ENCODE measurements at places on chromosomes 16 and 17.

DNA sequence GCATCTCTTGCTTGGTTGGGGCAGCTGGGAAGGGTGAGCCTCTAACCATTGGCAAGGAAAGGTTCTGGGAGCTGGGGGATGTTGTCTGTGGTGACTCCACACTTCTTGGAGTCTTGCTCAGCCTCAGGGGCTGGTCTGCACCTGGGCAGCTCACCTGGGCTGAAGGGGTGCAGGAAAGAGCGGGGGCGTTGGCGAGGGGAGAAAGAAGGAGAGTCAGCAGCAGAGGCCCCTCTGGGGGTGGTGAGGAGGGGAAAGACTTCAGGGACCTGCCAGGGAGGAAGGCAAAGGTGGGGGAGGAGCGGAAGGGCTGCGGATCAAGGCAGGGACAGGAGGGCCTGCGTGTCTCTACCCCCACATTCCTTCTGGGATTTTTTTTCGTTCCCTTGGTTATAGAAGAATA, 47.7 kb downstream of the CCDC42 start:
- DNase-seq, result no peak

DNA sequence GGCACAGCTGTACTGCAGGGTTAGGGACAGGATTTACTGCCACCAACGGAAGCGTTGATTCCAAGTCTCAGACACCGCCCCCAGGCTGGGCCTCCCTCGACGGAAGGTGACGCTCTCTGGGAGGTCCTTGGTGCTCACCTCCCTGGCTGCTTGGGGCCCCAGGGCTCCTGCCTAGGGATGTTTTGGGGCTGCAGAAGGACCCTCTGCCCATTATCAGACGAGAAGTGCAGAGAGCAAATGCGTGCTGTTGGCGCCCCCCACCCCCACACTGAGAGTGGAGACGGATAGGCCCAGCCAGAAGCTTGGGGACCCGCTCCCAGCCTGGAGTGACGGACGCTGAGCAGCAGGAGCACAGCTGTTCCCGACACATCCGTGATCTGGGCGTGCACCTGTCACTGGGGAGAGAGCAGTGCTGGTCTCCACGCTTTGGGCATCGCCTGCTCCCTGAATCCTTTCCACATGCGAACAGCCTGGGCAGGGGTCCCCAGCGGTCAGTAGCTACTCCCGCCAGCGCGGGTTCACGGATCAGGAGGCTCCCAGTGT, 5.1 kb upstream of the SOX8 start:
- no peak for DNase-seq

DNA sequence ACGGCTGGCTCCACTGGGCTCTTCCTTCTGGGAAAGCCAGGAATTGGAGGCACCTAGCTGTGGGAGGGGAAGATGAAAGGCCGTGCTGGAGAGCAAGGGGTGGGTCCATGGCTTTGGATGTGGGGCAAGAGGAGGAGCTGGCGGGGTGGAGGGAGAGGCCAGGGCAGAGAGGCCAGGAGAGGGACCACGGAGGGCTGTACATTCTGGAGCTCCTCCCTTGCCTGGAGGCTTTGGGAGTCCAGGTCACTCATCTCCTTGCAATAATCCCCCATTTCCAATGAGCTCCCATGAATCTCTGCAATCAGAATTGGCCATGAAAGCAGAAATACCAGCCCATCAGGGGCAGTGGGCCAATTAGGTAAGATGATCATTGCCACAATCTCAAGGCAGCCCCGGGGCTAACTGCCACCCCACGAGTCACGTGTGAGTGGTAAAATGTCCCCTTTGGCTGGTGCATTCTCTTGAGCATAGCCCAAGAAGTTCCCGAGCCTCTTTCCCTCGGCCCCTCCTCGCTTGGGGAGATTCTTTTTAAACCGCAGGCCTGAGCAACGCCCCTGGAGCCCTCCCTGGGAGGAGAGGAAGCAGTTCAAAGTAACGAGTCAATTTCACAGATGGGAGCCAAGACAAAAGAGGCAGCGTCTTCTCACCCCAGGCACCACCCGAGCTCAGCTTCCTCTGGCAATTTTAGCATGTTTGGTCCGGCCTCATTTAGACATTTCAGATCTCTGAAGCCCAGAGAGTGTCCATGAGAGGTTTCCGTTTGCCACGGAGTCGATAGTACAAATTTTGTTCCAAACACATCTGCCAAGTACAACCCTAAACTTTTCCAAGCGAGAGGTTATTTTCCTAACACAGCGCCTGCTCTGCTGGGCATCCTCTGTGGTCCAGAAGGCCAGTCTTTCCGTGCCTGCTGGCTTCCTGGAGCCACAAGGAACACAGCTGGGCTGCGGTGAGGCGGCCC, 13.4 kb downstream of the RTN4RL1 start:
- peak; percentile 61 for DNase-seq

DNA sequence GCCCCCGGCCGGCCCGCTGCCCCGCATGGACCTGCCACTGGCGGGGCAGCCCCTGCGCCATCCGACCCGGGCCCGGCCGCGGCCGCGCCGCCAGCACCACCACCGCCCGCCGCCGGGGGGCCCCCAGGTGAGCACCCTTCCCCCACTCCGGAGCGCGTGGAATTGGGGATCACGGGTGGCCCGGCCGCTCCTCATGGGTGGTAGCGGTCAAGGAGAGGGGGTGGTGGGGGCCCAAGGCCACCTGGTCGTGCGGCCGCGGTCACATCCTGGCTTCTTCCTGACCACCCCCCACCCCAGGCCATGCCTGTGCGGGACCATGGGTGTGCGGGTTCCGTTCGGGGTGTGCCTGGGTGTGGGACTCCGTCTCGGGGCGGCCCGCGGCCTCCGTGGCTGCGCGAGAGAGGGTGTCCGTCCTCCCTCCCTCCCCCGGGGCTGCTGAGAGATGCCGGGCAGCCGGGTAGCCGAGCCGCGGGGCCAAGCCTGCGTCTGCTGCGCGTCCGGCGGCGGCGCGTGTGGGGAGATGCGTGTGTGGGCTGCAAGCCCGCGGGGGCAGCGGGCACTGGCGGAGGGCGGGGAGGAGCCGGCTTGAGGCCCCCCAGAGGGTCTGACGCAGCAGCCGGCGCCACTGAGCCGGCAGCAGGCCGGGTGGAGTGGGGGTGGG, 6.8 kb downstream of the ACD start:
- DNase-seq, result peak; percentile 20

All from fibroblast of skin of abdomen (primary cell).